ENCODE measurements at places on chromosomes 2 and 18.

- peak; percentile 17 for DNase-seq
Observed at GRCh38 chr18:58321986-58322385, 278.0 kb downstream of the NEDD4L start.

GRCh38 chr2:182043021-182043420 lies 57.4 kb downstream of the PPP1R1C start:
- DNase-seq, result no peak

DNA sequence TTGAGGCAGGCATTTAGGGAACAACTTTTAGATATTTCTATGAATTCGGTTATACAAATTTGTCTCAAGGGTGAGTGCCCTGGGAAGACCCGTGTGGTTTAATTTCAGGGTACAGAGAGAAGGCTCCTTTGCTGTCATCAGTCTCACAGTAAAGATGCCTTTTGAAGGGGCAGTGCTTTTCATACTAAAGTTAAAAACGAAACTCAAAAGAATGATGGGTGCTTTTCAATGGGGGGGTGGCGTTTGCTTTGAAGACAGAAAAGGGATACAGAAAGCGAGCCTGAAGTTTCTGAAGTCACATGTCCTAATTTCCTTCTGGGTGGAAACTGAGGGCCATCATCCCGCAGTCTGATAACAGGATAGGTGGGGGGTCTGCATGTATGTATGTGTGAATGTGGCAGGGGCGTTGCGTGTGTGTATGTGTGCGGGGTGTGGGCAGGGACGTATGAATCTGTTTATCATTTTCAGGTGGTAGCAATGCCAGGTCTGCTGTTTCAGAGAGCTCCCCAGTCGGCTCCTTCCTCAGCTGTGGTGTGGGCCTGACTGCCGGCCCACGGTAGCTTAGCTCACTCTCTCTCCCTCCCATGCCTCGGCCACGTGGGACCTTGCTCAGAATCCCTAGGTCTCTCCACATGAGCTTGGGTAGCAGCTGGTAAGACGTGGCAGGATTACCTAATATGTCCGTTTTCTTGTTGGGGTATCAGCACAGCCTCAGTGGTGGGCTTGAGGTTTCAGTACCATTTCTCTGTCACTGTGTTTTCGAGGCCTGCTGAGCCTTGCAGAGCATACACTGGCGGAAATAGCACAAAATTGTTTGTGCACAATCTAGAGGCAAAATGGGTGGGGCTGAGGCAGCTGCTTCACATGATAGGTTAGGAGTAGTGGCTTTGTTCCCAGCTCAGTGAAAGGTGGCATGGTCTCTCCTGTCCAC lies 32.7 kb downstream of the ARHGAP25 start:
- DNase-seq, result peak; percentile 79

- no peak for DNase-seq
Observed at GRCh38 chr2:98829581-98830270, 98.8 kb upstream of the MGAT4A start.

DNA sequence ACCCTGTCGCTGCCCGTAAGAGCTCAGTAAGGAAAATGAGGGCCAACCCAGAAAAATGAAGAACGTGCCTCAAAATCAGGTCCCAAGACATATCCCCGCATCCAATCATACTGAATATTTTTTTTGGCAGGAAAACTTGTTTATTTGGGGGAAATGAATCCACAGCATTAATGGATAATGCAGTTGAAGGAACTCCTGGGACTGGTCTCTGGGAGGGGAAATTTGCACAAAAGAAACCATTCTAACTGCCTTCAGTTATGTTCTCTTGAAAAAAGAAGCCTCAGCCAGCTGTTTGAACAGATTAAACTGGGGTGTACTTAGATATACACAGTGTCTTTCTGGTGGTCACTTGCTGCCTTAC lies 61.3 kb downstream of the SPRED2 start:
- DNase-seq, result no peak

DNA sequence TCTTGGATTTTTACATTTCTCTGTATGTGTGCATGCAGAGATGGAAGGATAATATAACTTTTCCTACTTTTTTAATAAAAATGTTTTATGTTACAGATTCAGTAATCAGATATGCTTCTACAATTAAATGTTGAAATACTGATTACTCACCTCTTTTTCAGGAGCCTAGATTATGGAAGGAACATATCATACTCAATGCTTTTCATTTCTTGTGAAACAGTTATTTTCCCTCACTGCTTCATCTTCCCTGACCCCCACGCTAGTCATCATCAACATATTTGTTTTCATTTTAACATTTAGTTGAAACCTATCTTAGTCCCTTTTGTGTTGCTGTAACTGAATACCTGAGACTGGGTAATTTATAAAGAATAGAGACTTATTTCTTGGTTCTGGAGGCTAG lies 190.7 kb downstream of the WDR7 start:
- no peak for DNase-seq

GRCh38 chr18:67672155-67672554 lies 155.6 kb upstream of the DSEL start:
- no peak for DNase-seq

- DNase-seq, result no peak
Observed at GRCh38 chr2:29528891-29529520, 392.4 kb downstream of the ALK start.

- no peak for DNase-seq
Observed at GRCh38 chr2:234374736-234375135, 122.1 kb downstream of the ARL4C start.

GRCh38 chr18:12534820-12535219 lies 123.1 kb downstream of the SPIRE1 start:
- no peak for DNase-seq

- no peak for DNase-seq
Observed at GRCh38 chr2:12428324-12428723, 288.4 kb upstream of the TRIB2 start.

GRCh38 chr18:27750014-27750413 lies 426.9 kb downstream of the CDH2 start:
- DNase-seq, result no peak

DNA sequence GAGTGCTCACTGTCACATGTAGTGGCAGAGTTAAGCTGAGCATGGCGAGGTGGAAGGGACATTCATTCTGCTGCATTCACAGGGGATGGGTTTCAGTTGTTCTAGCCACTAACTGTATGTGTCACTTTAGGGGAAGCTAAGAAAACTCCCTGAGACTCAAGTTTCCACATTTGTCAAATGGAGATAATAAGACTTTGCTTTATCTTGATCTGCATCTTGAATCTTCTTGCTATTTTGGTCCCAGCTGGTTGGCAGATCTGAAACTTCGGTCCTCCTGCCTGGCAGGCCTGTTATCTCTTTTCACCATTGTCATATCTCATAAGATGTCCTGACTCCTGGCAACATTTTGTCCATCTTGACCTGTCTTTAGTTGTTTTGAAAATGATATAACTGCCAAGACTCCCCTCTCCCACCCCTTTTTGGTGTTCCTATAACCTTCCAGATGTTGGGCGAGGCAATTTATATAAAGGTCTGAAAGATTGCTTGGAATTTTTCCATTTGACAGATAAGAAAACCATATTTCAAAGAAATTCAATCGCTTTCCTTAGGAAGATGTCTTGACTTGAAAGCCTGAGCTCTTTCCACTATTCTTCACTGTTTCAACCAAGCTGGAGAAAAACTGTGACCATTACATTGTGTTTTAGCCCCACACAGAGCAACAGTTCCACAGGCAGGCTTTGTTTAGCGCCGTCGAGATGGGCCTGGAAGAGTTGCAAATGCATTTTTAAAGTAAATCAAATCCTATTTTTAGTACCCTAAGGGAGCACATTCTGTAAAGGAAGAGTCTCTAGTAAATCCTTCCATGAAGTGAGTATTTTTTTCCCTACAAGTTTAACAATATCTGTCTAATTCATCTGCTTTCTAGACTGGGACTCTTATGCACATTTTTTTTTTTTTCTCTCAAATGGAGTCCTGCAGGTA lies 33.4 kb downstream of the MYCN start:
- no peak for DNase-seq

DNA sequence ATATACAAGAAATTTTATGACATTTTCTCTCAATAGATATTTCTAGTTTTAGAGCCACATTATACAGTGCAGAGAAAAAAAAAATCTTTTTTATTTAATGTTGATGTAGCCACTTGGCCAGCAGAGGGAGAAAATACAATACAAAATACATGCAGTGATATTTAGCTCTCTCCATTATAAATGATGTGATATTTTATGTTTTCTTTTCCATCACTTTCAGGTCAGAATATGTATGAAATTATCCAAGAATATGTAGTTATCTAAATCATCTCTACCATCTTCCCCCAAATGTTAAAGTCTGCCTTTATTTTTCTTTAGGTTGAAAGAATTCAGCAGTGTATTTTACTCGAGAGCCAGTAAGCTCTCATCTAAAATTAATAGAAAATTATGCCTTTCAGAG lies 533.6 kb upstream of the FSHR start:
- no peak for DNase-seq

DNA sequence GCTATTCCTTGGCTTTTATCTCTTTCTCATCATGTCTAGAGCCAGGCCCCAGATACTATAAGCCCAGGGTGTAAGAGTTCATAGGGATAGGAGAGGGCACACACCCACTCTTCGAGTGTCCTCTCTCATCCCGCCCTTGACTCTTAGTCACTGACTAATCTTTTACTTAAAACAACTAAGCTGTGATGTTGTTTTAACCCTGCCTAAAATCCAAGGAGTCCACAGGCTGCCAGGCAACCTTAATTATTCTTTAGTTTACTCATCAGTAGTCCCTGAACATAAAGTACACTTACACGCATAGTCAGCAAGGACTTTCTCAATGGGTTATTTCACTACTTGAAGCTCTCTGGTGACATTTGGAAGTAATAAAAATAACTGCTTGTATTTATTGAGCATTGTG lies 28.4 kb downstream of the GREB1L start:
- DNase-seq, result no peak

GRCh38 chr18:58852629-58853028 lies 12.0 kb upstream of the ZNF532 start:
- no peak for DNase-seq

DNA sequence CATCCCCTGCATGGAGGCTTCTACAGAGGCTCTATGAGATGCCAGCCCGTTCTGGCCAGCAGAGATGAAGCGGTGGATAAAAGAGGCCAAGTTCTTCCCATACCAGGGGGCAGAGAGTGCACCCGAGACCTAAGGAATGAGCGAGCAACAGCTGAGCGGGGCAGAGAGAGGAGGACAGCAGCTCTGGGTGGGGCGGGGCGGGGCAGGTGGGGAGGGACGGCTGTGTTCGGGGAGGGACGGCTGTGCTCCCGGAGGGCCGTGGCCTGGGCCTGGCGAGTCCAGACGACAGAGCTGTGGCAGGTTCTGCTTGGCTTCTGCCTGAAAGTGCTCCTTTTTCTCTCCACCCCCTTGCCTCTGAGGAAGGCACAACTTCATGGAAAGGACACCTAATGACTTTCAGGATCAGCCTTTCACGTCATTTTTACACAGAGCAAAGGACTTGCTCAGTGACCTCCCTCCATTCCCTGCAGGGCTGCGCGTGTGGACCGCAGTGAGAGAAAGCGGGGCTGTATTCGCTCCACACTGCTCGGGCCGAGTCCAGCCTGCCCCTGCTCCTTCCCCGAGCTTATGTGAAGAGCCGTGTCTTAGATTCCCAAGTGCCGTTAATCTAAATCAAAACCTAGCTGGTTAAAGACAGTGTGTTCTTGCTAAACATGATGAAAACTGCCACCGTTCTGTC lies 232.9 kb downstream of the HDAC4 start:
- no peak for DNase-seq

DNA sequence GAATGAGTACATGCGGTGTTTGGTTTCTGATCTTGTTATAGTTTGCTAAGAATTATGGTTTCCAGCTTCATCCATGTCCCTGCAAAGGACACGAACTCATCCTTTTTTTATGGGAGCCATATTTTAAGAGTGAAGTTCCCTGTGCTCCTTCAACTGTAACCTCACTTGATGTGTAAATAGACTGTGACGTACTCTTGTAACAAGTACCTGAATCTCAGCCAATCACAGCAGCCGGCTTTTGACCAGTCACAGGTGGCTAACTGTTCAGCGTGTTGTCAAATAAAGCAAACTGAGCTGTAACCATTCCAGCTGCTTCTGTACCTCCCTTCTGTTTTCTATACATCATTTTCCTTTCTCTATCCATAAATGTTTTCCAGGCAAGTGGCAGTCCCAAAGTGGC lies 774.3 kb upstream of the HS6ST1 start:
- DNase-seq, result no peak

- no peak for DNase-seq
Observed at GRCh38 chr2:59884166-59884565, 669.3 kb downstream of the BCL11A start.

GRCh38 chr2:85312404-85312803 lies 15.4 kb downstream of the TGOLN2 start:
- no peak for DNase-seq

DNA sequence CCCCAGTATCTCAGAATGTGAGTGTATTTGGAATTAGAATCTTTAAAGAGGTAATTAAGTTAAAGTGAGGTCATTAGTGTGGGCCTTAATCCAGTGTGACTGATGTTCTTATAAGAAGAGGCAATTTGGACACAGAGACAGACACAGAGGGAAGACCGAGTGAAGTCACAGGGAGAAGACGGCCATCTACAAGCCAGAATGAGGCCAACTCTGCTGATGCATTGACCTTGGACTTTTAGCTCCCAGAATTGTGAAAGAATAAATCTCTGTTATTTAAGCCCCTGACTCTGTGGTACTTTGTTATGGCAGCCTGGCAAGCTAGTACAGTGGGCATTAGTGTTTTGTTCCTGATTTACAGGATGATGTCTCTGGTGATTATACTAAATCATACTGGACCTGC lies 64.6 kb downstream of the LTBP1 start:
- DNase-seq, result no peak

- peak; percentile 22 for DNase-seq
Observed at GRCh38 chr2:201882353-201883090, 76.2 kb downstream of the CDK15 start.

DNA sequence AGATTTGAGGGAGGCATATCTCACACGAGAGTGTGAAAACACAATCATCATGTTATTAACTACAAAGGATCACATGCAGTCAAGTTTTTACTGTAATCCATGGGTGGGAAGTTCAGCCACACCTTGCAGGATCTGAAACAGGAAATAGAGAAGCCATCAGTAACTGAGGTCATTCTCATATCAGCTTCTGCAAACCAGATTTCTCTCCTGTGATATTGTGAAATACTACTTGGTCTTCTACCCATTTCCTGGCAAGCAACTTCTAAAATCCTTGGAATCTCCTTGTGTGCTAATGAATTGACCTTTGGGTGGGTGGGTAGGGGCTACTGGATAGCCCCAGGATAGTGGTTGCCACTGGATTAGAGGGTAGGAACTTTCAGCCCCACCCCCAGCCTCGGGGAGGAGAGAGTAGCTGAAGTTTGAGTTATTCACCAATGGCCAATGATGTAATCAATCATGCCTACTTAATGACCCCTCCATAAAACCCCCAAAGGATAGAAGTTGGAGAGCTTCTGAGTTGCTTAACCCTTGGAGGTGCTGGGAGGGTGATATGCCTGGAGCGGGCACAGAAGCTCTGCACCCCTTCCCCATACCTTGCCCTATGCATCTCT lies 25.6 kb upstream of the TGIF1 start:
- no peak for DNase-seq

DNA sequence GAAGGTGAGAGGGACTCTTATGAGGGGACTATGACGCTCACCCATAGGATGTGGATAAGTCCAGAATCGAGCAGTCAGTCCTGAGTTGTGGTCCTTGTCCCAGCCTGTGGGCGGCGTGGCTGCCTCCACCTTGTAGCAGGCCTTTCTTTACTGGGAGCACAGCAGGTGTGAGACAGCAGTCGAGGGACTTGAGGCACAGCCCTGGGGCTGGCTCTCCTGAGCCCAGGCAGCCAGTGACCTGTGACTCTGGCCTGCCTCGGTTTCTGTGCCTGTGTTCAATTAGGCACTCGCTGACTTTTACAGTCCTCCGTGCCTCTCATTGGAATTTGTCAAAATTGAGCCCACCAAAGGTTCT lies 8.3 kb downstream of the PPP1R7 start:
- DNase-seq, result no peak

GRCh38 chr2:241943961-241944575 lies 74.5 kb downstream of the RTP5 start:
- DNase-seq, result no peak

Measured in B cell (primary cell).